ENCODE measurements at places on chromosomes 5 and 9.

GRCh38 chr9:72542917-72543316 is 21.5 kb downstream of the TMC1 start:
- no peak for DNase-seq

DNA sequence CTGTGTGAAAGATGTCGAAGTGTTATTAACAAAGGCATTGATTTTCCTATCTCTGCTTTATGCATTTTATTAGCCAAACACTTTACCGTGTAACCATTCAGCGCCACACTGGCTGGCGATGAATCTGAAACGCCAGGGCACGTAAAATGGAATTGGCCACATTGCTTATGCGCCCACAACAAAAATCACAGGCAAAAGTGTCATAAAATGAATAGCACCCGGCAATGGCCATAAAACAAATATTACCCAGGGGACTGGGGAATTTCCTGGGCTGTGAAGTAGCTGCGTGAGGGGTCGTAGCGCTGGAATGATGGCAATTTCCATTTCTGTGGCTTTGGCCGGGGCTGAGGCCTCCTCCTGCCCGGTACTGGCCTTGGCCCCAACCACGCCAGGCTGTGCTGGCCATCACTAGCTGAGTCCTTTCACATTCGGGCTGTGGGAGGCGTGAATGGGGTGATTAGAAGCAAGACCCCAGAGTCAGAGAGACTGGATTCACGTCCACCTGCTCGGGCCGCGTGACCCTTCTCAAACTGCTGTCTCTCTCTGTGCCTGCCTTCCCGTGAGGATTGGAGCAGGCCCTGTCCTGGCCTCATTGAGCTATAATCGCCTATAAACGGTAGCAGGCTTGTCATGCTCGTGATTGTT is 254.5 kb downstream of the PBX3 start:
- no peak for DNase-seq

GRCh38 chr5:31156631-31157160 is 36.8 kb upstream of the CDH6 start:
- no peak for DNase-seq

- DNase-seq: no peak
Observed at GRCh38 chr9:110188991-110189390, 19.0 kb downstream of the C9orf152 start.

DNA sequence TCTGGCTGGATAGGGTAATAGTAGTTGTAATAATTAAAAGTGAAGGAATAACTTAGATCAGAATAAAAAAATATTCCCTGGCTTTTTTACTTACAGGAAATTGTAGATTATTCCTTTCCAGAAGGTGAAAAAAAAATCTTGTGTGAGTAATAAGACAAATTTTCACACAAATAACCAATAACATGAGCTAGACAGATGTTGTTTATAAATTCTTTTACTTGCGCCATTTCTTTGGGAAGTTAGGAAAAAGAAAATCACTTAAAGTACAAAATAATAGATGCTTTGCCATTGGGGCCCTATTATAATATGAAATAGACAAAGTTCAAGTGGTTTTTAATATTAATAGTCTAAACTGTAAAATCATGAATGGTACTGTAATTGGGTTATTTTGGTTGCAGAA is 204.1 kb downstream of the ARRDC3 start:
- DNase-seq: no peak

DNA sequence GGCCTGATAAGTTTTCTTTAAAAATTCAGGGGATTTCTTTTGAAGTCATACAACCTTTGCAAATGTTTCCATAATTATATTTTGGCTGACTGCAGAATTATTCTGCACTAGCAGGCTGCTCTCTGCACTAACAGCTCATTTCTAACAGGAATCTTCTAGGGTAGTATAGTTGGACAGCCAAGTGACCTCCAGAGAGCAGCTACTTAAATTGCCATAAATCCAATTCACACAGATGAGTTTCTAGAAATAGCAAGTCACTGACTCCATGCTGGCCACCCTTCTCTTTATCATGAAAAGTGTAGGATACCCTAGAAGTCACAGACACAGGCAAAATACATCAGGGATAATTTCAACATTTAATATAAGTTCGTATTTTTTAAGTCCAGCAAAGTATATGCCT is 110.9 kb upstream of the TARS1 start:
- DNase-seq: no peak

DNA sequence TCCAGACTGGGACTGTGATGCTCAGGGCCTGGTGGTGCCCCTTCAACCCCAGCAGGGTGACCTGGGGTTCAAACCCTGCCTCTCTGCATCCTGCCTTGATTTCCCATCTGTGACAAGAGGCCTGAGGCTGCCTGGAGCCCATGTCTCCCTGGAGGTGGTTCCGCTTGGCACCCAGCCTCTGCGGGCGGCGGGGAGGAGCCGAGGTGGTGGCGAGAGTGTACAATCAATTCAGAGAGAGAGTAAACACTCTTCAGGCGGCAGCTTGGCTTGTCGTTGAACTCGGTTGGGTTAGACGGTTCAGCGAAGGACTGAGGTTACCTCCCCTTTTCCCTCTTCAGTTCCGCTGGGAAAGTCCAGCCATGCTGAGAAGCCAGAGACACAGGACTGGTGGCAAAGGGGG is 39.3 kb downstream of the NTNG2 start:
- DNase-seq: no peak

GRCh38 chr5:167634432-167634831 is 657.0 kb upstream of the WWC1 start:
- no peak for DNase-seq
